ENCODE measurements at places on chromosomes 2 and 18.

DNA sequence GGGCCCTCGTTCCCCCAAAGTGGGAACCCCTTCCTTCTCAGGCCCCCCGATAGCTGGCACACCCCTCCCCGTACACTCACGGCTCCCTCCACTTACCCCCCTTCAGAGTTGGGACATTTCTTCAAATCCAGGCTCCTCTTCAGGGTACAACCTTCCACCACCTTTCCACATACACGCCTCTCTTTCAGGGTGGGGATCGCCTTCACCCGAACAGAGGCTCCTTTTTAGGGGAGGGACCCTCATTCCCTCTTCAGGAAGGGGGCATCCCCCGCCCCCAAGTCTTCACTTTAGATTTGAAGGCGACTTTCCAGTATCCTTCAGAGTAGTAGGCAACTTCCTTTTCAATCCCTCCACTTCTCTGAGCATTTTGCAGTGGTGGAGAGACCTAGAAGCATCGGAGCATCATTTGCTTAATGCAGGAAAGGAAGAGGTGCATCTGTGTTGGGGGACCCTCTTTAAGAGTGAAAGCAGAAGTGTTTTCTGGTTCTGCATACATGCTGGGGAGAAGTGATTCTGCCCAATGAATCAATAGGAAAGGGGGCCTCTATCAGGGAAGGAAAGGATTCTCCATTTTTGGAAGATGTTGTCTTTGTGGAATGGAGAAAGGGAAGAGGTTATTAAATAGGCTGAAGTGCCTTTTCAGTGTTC, 845 bp downstream of the EML4 start:
- no peak for DNase-seq

DNA sequence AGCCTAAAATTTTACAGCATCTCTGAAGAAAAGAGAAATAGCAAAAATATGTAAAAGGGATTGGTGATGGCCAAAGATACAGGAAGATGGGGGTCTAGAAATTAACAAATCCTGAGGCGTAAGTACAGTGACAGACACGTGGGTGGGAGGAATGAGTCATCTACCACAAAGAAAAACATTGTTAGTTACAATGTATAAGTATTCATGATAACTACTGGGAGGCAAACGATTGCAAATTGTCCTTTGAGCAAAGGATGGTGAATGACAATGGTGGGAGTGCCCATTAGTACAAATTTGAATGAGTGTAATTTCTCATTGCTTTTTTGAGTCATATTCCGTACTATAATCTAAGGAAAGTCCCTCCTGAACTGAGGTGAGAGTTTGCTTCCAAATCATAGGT, 809.0 kb upstream of the FAM98A start:
- DNase-seq = no peak

DNA sequence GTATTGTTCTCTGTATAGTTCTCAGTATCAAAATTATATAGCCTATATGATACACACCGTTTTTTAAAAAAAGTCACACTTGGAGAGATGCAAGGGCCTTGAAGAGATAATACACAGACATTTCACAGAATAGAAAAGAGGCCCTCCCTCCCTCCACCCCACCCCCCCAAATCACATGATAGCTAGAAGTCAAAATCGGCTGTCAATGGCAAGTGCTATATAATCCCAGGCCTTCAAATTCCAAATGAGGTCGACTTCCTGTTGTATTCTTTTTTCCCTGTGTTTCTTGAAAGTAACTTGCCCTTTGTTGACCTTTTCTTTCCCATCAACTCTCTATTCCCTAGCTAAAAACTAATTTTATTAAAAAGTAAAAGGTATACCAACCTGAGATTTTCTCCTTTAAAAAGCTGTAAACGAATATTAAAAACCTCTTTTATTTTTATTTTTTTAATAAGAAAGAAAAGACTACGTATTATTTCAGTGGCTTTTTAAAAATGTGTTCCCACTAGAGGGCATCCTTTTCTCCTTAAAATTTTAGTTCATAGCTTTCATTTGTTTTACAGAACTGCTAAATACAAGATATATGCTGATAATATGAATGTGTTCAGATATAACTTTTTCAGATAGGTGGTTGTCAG, 46.6 kb downstream of the KCMF1 start:
- no peak for DNase-seq

GRCh38 chr2:55168221-55169154, 63.6 kb downstream of the CLHC1 start:
- DNase-seq = peak; percentile 75

DNA sequence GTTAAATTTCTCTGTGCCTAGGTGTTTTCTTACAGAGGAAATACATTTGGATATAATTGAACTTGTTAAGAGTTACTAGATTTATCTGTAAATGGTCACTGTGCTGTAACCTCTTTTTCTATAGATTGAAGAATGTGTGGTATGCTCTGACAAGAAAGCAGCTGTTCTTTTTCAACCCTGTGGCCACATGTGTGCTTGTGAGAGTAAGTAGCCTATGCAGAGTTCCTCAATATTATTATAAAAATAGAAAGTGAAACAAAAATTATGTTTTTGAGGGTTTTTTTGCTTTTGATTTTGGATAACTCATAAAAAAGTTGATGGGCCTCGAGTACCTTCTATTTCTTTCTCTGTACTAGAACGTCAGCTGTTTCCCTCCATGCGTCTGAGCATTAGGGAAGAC, 112.4 kb downstream of the MIB1 start:
- DNase-seq = no peak

- no peak for DNase-seq
Observed at GRCh38 chr18:55186588-55186987, 227.3 kb upstream of the CCDC68 start.

DNA sequence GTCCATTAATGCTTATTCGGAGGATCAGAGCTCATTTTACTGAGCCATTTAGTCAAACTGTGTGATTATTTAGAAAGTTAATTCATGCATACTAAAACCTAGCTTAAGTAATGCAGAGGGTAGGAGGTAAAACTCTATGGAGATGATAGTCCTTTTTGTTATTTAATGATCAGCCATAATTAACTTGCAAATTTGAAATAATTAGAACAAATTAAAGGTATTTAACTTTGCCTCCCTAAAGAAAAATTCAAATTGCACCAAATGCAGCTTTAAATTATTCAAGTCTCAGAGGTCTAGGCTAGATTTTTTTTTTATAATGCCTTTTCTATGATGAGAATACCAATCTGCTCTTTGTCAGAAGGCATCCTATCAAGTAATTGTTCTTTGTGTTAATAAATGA, 310.9 kb downstream of the KIAA1328 start:
- DNase-seq = no peak
